Fibroblast of skin of scalp (primary cell): ENCODE measurements at places on chromosomes 4 and X.

GRCh38 chrX:30887288-30887687 is 1.8 kb downstream of the TAB3 start:
- no peak for DNase-seq

DNA sequence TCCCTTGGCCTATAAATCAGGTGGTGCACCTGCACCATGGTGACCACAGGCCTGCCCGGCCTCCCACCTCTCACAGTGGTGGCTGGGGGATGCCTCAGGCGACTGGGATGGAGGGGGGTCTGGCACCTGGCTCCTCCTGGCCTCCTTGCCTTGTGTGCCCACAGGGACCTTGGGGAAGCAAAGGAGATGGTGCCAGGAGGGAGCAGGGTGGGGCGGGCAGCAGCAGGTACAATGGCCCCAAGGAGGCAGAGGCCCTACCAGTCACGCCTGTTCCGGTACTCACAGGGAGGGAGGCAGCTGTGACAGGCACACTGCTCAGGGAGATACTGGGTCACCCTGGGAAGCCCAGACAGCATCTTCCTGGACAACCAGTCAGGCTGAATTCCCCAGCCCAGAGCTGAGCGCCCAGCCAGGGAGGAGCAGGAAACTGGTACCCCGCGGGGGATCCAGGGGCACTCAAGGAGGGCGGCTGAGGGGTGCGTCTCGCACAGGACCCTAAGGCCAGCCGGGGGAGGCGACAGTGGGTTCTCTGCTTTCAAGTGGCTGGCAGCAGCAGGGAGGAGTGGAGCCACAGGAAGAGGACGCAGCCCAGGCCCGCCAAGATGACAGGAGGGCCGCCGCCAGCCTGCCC is 1.2 kb upstream of the TREX2 start:
- no peak for DNase-seq

DNA sequence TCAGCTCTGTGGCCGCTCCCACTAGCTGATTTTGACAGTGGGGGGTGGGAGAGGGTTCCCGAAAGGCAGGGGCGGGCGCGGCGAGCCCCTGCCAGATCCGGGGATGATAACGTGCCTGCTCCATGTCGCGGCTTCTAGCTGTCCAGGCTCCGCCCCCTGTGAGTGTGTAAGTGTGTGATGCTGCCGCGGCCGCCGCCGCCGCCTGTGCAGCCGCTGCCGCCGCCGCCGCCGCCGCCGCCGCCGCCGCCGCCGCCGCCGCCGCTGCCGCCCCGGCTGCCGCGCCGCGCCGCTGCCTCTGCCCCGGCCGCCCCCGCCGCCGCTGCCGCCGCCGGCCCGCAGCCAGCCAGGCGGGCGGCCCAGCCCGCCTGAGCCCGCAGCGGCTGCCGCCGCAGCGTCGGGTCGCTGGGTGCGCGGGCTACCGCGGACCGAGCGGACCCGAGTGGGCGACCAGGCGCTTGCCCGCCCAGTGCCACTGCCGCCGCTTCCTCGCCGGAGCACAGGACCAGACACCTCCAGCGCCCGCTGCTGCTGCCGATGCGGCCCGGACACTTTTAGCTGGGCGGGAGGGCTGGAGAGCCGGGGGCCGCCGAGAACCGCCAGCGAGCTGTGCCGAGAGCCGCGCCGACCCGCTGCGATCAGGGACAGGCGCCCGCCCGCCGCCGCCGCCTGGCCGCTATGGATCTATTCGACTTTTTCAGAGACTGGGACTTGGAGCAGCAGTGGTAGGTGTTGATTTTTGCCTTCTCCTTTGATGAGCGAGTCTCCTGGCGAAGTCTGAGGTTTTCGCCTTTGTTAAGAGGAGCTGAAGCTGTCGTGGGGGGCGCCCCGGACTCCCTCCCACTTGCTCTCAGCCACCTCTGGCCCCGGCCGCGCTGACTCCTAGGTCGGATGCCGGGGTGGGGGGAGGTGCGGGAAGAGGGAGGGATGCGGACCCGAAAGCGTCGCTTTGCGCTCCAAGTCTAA is at the start of gene AFF2:
Gene AFF2, plus strand, starts transcription at position 195 of the 963 bp plus-strand sequence. Its CDS starts 481 bp downstream, at position 676.
- peak; percentile 60 for DNase-seq

DNA sequence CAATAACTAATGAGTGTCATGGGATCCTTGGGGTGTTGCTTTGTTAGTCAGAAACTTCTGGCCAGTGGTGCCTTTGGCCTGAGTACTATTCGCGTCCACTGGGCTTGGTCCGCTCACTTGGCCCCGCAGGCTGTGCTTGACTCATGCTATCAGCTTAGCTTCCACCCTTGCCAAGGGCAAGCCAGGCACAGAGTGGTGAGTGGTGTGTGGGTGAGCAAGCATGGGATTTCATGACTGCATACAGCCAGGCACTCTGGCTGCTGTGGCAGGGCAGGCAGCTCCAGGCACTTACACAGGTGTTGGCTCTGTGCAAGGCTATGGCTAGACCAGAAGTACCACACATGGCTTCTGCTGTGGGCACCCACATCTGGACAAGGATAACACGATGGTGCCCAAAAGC is 1026.3 kb downstream of the PCDH19 start:
- DNase-seq, result no peak

DNA sequence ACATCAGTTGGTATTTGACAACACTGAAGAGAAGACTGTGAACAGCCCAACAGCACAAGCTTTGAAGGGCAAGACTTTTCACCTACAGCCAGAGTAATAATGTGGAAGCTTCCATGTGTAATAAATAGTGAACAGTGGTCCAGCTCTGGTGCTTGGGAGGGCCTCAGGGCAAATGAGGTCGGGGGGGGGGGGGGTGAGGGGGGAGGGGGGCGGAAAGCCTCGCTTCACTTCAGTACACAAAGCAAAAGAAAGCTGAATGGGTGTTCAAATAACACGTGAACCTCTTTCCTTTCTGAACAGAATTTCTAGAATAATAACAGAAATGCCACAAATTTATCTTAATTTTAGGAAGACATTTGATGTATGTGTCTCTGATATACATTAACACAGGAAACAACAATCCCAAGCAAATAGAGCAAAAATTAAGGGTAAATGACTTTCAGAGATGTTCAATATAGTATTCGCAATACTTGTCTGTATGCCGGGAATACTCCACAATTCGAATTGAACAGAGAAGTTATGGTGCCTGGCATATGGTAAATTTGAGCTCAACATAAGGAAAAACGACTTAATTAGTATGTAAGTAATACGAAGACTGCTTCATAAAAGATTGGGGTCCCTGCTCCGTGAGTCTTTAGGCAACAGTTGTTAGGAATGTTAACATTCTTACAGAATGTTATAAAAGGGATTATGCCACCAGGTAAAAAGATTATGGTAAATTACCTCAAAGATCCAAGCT is 92.6 kb downstream of the FRYL start:
- no peak for DNase-seq

- no peak for DNase-seq
Observed at GRCh38 chrX:45267007-45267406, 66.3 kb upstream of the DIPK2B start.

GRCh38 chrX:55489314-55490009 is at the start of gene USP51:
TSS of gene USP51 (minus strand) at chrX:55489848. CDS start at chrX:55488939, 909 bp downstream.
- DNase-seq, result no peak

DNA sequence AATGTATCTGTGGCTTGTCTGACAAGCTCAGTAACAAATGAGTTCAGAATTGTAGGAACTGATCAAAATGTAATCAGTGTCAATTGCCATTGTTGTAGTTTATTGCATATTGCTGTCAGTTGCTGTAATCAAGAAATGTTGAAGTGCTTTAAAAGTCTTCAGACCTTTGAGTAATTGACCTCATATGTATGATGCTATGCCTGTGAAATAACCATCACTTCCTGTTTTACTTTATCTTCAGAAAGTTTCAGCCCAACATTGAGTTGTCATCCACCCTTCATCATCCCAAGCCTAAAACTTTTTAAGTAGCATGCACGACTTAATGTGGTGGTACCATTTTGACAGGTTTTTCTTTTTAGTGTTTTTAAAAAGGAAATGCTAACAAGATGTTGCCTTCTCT is 212.4 kb downstream of the ARHGAP10 start:
- DNase-seq, result no peak

DNA sequence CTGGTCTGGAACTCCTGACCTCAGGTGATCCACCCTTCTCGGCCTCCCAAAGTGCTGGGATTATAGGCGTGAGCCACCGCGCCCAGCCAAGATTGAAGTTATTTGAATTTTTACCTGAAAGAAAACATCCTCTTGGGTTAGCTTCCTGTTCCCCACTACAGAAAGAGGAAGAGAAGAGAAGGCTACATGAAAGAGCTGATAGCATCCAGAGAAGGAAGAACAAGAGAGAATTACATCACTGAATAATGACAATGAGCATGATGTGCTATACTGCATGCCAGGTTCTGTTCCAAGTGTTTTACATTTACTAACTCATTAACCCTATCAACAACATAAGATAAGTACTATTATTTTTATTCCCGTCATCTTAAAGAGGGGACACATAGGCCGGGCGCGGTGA is 11.5 kb upstream of the TBC1D1 start:
- DNase-seq, result no peak

GRCh38 chr4:58368221-58368620 is 1258.0 kb upstream of the IGFBP7 start:
- no peak for DNase-seq

GRCh38 chr4:127036296-127036695 is 596.5 kb upstream of the INTU start:
- no peak for DNase-seq
